ENCODE measurements at places on chromosomes 1 and 21.
A peak's percentile ranks its signal among the peaks of the same experiment; 100 is the strongest.

DNA sequence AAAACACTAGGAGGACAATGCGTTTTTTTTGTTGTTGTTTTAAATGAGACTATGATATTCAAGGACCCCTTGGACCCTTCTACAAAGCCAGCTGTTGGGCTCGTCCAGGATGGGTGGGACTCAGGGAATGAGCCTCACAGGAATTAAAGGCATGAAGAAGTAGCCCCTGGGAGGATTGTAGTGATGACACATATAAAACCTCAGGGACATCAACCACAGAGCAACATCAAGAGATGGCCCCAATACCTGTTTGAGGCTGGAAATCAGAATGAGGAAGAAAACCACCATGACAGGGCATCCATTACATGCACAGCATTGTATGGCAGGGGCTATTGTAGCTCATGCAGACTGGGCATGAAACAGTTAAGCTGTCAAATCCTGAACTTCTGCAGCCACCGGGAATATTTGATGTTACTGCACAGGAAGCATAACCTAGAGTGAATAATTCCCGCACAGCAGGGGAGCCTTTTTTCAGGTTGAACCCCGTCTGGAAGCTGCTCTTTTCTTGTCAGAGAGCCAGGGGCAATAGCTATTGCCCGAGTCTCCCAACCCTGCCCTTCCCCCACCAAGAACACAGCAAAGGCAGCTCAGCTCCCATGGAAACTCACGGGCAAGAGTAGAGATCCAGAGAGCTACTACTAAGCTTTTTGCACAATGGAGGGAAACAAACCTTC, 140.2 kb upstream of the FGGY start:
- peak; percentile 41 for DNase-seq

GRCh38 chr1:113861641-113862040, 9.9 kb downstream of the PTPN22 start:
- no peak for DNase-seq

DNA sequence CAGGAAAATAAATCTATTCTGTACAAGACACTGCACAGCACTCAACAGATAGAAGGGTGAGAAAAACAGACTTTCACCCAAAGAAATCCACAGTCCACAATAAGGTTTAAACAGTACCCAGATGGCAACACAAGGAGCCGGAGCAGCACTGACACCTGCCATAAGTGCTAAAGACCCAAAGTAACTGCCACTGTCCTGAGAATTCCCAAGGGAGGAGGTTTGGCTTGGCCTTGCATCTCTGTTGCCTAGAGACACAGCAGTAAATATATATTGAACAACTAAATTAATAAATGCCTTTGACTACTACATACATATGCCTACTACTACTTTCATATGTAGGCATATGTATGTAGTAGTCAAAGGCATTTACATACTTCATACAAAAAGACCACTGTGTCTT, 68.0 kb downstream of the VAV3 start:
- no peak for DNase-seq

DNA sequence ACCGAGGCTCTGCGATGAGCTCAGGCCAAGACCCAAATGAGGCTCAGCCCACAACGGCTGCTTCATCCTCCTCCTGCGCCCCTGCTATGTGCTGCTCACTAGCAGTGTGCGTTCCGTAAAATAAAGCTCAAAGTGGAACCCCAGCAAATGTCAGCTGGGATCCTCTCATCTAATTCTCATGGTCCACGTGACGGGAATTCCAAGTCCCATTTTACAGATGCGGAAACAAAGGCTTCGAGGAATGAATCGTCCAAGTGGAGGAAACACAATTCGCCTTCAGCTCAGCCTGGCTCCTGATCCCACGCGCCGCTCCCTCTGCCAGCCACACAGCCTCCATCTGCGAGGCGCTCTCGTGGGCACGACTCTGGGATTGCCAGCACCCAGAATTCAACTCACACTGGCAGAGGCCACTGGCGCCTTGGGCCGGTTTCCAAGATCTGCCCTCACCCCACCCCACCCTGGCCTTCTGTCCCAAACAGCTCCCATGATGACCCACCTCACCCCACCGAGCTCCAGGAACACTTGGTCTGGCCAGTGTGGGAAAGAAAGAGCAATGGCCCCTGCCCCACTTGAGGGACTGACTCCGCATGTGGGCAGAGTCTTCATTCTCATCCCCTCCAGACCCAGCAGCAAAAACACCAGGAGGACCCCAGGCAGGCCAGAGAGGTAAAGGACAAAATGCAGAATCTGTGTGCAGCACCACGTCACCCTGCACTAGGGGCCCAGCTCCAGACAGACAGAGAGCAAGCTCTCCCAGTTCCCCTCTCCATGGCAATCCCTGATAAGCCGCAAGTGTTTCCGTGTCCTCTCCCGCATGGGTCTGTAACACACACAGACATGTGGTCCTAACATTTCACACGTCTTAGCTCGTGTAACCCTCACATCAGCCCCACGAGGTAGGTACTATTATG, 10.5 kb downstream of the CASZ1 start:
- no peak for DNase-seq

GRCh38 chr1:183877053-183877720, 72.3 kb downstream of the RGL1 start:
- DNase-seq = no peak

DNA sequence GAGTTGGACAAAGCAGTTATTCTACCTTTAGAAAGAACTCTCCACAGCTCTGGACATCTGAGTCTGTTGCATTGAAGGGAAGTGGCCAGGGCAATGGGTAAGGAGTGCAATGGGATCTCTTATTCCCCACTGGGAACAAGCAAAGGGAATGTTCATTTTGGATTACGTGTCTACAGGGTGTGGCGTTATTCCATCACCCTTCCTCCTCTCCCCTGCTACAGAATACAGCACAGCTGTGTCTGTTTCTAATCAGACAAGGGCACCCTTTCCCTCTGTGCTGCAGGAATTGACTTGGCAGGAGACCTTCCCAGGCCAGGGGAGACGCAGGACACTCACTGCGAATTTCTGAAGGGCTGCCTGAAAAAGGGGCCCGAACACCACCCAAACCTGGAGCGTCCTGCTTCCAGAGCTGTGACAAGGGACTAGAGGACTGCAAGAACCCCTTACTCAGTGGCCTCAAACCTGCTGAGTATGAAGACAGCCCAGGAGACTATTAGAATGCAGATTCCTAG, 163.6 kb upstream of the RAB4A start:
- no peak for DNase-seq

- DNase-seq = peak; percentile 26
Measured at GRCh38 chr1:46554597-46555381, 3.3 kb upstream of the KNCN start.

GRCh38 chr1:23539698-23540266, 8.7 kb upstream of the E2F2 start:
- peak; percentile 91 for DNase-seq

GRCh38 chr1:220166853-220167252, 72.9 kb downstream of the IARS2 start:
- no peak for DNase-seq

DNA sequence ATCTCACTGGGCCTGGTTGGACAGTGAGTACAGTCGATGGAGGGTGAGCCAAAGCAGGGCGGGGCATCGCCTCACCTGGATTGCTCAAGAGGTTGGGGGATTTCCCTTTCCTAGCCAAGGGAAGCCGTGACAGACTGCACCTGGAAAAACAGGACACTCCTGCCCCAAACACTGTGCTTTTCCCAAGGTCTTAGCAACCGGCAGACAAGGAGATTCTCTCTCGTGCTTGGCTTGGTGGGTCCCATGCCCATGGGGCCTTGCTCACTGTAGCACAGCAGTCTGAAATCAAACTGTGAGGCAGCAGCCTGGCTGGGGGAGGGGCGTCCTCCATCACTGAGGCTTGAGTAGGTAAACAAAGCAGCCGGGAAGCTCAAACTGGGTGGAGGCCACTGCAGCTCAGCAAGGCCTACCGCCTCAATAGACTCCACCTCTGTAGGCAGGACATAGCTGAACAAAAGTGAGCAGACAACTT, 11.3 kb downstream of the C1orf105 start:
- peak; percentile 10 for DNase-seq

Measured in NCI-H1417 (cell line).